ENCODE measurements at places on chromosomes 7 and 10. TPM values are rescaled to one million over a fixed set of nuclear protein-coding genes. Genes with fewer than 3 reads are reported as not detected.

GRCh38 chr7:129604713-129605437 lies 6.6 kb upstream of the NRF1 start:
- DNase-seq, result no peak

GRCh38 chr10:77319557-77319956 lies 318.1 kb downstream of the KCNMA1 start:
- no peak for DNase-seq

DNA sequence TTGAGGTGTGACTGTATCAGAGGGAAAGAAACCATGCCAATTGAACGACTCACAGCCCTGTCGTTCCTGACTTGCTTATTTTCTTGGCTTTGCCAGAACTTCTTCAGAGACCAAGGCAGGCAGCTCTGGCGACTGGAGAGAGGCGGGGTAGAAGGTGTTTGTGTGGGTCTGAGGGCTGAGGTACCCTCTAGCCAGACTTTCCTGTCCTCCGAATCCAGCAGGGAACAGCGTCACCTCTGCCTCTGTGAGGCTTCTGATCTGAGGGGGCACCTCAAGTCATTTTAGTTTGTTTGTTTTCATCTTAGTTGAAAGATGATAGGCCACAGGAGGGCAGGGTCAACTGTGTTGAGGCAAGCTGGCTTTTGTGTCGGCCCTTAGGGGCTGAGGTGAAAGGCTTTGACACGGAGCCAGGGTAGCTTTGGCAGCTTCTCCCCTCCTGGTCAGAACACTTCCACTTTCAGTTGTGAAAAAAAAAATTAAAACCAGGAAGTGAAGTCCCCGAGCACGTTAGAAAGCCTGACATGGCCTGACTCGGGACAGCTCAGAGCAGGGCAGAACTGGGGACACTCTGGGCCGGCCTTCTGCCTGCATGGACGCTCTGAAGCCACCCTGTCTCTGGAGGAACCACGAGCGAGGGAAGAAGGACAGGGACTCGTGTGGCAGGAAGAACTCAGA lies 1.9 kb downstream of the ACSL5 start:
- peak; percentile 62 for DNase-seq

DNA sequence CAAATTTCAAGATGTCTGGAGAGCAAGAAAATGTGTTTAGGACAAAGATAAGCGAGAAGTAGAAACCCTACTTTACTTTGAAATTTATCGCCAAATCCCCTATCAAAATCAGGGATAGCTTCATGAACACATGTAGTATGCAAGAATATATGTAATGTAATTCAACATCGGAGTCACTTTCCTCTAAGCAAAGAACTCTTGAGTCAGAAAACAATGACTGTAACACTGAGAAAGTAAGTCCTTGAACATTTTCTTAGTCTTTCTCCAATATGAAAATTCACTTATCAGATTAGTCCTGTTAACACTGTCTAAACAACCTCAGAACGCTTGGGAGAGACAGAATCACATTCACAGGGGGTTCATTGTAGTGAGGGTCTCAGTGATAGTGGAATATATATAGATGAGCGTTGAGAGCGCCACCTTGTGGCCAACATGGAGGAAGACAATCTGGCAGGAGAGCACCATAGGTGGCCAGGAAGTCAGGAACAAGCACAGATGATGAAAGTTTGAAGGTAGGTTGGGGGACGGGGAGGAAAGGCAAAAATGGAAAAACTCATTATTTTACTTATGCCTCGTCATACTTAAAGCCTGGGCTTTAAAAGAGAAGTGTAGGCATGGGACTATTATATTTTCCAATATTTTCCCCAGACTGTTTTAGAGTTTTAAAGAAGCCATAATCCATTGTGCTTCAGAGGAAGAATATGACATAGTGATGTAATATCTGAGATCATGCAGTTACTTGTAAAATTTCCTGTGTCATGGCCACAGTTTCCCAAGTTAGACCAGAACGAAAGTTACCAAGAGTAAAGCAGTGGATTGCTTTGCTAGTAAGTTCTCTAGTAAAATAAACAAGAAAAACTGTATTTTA lies 115.5 kb upstream of the GNAI1 start:
- DNase-seq, result peak; percentile 23

DNA sequence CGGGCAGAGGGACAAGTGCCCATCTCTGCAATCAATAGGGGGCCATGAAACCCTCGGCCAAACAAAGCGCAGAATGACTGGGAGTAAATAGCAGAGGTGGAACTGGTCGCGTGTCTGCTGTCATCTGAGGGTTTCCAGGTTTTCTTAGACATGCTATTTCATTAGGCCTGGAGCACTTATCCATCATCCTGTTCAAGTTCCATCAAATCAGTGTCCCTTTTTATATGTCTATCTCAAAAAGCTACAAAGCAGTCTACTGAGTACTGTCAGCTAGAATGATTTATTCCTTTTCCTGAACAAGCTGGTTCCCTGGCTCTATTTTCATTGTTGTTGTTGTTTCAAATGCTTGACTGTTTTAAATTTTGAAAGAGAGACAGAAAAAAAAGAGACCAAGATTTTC lies 590.5 kb downstream of the PARD3 start:
- no peak for DNase-seq

Gene FLNC
- not detected for total RNA-seq

Gene NKX6-2
- total RNA-seq, result not detected

Gene OR2A5
- total RNA-seq, result not detected
